Activated CD8-positive, alpha-beta memory T cell treated with anti-CD3 and anti-CD28 coated beads for 36 hours (primary cell): ENCODE measurements at places on chromosomes 4 and X. TPM values are rescaled to one million over a fixed set of nuclear protein-coding genes. Genes with fewer than 3 reads are reported as not detected.

ERAS gene
- total RNA-seq, result 0.29 TPM

PNMA5 gene
- total RNA-seq, result not detected

MAGED4 gene
- total RNA-seq, result not detected

SHROOM3 gene
- not detected for total RNA-seq

LNX1 gene
- total RNA-seq, result not detected

CXCR3 gene
- total RNA-seq, result 63.0 TPM

CETN2 gene
- total RNA-seq, result 12.3 TPM

DUX4 gene
- not detected for total RNA-seq

GYPE gene
- 2.3 TPM for total RNA-seq

TCP11X2 gene
- total RNA-seq, result not detected

PAGE4 gene
- not detected for total RNA-seq

TEC gene
- total RNA-seq, result 2.2 TPM

F11 gene
- not detected for total RNA-seq

RHOXF1 gene
- not detected for total RNA-seq

SMPX gene
- not detected for total RNA-seq

SOWAHB gene
- total RNA-seq, result 0.06 TPM

RASGEF1B gene
- total RNA-seq, result 4.0 TPM

AMER1 gene
- total RNA-seq, result 3.6 TPM

BCORL1 gene
- 12.6 TPM for total RNA-seq

TENM3 gene
- total RNA-seq, result not detected

ETDB gene
- total RNA-seq, result not detected

PPP1R2C gene
- not detected for total RNA-seq

TEX13B gene
- not detected for total RNA-seq

AWAT2 gene
- total RNA-seq, result not detected

ITM2A gene
- total RNA-seq, result 102 TPM

SPANXB1 gene
- total RNA-seq, result not detected

HSFX3 gene
- total RNA-seq, result not detected

DOK7 gene
- total RNA-seq, result not detected

RS1 gene
- total RNA-seq, result not detected

FAM114A1 gene
- not detected for total RNA-seq

HTRA3 gene
- not detected for total RNA-seq

GPR143 gene
- not detected for total RNA-seq

MAD2L1 gene
- total RNA-seq, result 85.4 TPM

TASL gene
- total RNA-seq, result 1.5 TPM

CXXC4 gene
- total RNA-seq, result not detected

STX18 gene
- 32.0 TPM for total RNA-seq

FAM184B gene
- total RNA-seq, result not detected

PRRG1 gene
- total RNA-seq, result not detected

RBMXL3 gene
- not detected for total RNA-seq

GBA3 gene
- not detected for total RNA-seq
